ENCODE measurements at places on chromosomes 3 and 15. TPM values are rescaled to one million over a fixed set of nuclear protein-coding genes. Genes with fewer than 3 reads are reported as not detected.

- DNase-seq = no peak
Measured at GRCh38 chr15:41494922-41495735, 1.5 kb downstream of the ITPKA start.

Gene MKRN3
- total RNA-seq = not detected

Gene DNASE1L3
- total RNA-seq = not detected

Gene SLC28A1
- total RNA-seq = not detected

GRCh38 chr3:38154625-38155255 lies 10.6 kb upstream of the OXSR1 start:
- peak; percentile 27 for DNase-seq

- peak; percentile 39 for DNase-seq
Measured at GRCh38 chr3:127677541-127678314, 5.0 kb downstream of the ABTB1 start.

- DNase-seq = peak; percentile 96
Measured at GRCh38 chr3:46717447-46718231, at the start of gene PRSS50. Gene PRSS50, minus strand, starts transcription at chr3:46717869. Its CDS starts 45 bp downstream, at chr3:46717824.

- no peak for DNase-seq
Measured at GRCh38 chr3:63278171-63279004, at the start of gene SYNPR. Gene SYNPR, plus strand, starts transcription at chr3:63278308.

GRCh38 chr3:196454935-196455334 lies 22.7 kb upstream of the UBXN7 start:
- DNase-seq = no peak

- DNase-seq = peak; percentile 59
Measured at GRCh38 chr3:106913111-106913698, 464.0 kb upstream of the CCDC54 start.

DNA sequence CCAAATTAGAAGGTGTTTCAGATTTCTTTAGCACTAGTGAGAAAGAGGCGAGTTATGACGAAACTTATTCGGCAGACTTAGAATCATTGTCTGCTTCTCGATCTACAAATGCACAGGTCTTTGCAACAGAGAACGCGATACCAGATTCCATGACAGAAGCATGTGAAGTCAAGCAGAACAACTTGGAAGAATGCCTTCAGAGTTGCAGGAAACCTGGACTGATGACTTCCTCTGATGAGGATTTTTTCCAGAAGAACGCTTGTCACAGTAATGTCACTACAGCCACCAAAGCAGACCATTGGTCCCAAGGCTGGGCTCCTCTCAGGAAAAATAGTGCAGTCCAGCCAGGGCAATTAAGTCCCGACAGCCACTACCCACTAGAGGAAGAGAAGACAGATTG lies 50.6 kb downstream of the CDAN1 start:
- DNase-seq = no peak

- no peak for DNase-seq
Measured at GRCh38 chr3:130800829-130801228, 54.2 kb upstream of the PIK3R4 start.

- no peak for DNase-seq
Measured at GRCh38 chr15:63166219-63166618, 8.9 kb upstream of the RPS27L start.

Gene TICRR
- total RNA-seq = 37.3 TPM

- DNase-seq = no peak
Measured at GRCh38 chr3:183895774-183896173, 11.1 kb upstream of the PARL start.

- no peak for DNase-seq
Measured at GRCh38 chr3:108430540-108430939, 79.9 kb downstream of the MYH15 start.
